ENCODE measurements at places on chromosomes 6 and 20.

GRCh38 chr6:139695361-139695760, 320.9 kb upstream of the CITED2 start:
- no peak for DNase-seq

GRCh38 chr6:98487612-98488011, 346.8 kb upstream of the POU3F2 start:
- DNase-seq, result no peak

DNA sequence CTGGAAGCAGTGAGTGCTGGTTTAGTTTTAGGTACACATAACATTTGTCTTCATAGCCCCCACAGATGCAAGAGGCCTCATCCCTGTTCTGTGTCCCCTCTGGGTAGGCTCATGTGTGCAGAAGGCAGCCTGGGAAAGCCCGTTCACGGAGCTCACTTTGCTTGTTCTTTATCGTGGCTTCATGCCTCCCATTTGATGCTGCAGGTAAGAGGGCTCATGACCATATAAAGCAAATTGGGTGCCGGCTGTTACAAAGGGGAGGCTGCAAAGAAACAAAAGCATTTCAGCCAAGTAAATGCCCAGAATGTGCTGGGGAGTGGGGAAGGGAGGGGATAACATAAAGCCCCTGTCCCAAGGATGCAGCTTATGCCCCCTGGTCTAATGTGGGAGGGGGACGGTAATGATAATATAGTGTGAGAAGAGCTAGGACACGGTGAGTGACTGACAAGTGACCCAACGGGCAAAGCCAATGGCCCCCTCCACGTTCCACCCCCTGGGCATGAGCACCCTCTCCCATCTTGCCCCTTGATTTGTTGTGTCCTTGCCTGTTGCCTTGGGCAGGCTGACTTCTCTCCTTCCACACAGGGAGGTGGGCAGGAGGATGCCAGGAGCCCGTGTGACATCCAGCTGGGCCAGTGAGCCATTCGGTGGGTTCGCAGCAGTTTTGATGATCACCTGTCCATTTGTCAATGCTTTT, 138.0 kb downstream of the FOXO3 start:
- DNase-seq, result no peak

DNA sequence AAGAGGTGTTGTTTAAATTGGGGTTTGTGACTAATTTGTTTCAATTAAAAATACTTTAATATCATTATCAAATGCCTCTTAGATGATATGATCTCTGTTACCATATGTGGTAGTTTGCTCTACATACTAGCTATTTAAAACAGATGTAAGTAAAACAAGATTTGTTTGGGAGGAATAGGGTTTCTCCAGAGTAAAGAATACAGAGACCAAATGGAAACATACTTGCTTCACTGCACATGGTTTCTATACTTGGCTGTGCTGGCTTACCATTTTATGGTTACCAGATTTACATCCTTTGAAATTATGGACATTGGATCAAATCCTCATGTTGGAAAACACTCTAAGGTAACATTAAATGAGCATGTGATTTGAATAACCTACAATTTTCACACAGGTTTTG, 588.3 kb downstream of the CD109 start:
- no peak for DNase-seq

DNA sequence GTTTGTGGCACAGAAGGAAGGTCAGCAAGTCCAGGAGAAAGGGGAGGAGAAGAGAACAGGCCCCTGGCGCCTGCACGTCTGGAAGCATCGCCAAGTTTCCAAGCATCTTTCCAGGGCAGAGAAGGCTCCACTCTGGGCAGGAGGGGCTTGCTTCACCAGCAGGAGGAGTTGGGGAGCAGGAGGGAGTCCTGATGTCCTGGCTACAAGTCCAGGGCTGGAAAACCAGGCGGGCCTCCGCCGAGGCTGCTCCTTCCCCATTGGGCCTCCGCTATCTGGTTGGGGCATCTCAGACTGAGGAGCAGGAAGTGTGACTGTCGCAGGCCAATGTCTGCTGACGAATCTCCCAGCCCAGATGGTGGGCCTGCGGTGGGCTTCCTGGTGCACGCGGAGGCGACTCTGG, 421.9 kb downstream of the PREX1 start:
- no peak for DNase-seq

DNA sequence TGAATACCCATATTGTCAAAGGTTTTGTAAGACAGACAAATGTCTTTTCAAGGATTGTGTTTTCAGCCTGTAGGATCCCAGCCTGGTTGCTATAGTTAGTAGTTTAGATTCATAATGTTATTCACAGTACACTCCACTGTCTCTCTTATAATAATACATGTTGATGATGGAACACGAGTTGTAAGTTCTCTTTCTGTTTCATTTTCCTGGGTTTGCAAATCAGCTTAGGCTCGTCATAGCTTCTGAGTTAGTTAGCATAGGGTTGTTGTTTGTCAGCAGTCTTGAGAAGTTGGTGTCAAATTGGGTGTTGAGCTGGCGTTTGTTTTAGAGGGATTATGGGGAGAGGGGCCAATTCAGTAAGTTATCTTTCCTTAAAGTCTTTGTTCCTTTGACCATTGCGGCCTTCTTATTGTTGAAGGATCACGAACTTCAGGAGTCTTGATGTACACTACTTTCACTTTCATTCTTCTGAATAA, 45.8 kb downstream of the QKI start:
- DNase-seq, result no peak

DNA sequence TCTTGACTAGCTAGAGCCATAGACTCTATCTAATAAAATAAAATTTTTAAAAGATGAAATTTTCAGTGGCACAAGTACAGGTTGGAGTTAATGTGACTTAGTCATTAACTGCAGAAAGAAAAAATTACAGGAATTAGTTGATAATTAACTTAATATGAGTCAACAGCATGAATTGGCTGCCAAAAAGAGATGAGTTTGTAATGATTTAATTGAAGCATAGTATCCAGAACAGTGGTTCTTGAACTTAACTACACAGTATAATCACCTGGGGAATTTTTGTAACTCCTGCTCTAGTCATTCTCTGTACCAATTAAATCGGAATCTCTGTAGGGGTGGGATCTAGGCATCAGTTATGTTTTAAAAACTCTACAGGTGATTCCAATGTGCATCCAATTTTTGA, 46.3 kb upstream of the HMGN3 start:
- DNase-seq, result no peak

GRCh38 chr6:109491207-109491938, 8.4 kb upstream of the ZBTB24 start:
- DNase-seq, result no peak

GRCh38 chr20:52985687-52986086, 13.5 kb downstream of the TSHZ2 start:
- no peak for DNase-seq

DNA sequence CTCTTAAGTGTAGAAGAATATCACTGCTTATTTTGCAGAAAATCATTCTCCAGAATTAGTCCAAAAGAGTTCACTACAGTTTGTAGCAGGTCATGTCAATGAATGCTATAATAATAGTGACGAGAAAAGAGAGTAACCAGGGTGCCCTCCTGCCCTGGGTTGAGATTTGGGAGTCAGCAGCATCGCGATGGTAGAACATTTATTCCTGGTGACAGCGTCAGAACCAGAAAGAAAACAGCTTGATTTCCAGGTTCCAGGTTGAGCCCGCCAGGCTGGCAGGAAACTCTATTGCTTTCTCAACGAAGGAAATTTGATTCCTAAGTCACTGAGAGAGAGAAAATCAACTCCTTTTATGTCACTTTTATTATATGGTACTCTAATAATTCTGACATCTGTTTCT, 550.3 kb downstream of the QKI start:
- no peak for DNase-seq

GRCh38 chr6:137637121-137637520, 142.9 kb upstream of the OLIG3 start:
- peak; percentile 98 for DNase-seq

- DNase-seq, result no peak
Measured at GRCh38 chr6:112827793-112828192, 480.7 kb downstream of the RFPL4B start.

GRCh38 chr20:38755324-38755910, 7.2 kb downstream of the ACTR5 start:
- no peak for DNase-seq

DNA sequence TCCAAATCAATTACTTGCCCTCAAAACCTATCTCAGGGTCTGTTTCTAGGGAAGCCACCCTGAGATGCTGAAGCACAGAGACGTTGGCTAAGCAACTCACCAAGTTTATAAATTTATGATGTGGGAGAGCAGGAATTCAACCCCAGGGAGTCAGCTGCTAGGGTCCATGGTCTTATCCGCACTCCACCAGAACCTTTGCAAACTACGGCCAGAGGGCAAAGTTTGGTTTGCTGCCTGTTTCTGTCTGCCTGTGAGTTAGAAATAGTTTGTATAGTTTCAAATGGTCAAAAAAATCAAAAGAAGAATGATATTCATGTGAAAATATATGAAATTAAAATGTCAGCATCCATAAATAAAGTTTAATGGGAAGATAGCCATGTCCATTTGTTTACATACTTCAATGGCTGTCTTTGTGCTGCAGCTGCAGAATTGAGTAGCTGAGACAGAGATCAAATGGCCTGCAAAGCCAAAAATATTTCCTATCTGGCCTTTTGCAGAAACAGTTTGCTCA, 83.7 kb upstream of the ZFP64 start:
- no peak for DNase-seq

DNA sequence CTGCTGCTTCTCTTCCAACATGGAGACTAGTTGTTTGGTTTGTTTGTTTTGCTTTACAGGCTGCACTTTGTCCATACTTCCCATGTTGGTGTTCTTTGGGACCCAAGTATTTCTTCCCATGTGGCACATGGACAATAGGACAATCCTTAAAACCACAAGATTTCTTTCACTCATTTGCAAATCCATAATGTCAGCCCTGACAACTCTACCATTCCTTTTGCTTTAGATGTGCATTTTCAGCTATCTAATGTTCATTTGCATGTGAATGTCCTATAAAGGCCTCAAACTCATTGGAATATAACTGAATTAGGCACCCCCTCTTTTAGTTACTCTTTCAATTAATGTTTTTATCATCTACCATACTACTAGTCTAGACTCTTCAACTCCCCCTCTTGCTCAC, 16.7 kb downstream of the THEMIS start:
- DNase-seq, result no peak

DNA sequence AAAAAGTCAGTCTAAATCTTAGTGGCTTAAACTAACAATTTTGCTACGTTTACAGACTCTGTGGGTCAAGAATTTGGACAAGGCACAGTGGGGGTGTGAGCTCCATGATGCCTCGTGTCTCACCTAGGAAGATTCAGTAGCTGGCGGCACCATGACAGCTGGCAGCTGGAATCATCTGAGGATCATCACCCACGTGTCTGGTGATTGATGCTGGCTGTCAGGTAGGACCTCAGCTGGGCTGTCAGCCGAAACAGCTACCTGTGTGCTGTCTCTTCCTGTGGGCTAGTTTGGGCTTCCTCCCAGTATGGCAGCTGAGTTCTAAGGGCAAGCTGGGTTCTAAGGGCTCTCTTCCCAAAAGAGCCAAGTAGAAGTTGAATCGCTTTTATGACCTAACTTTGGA, 26.4 kb upstream of the DLGAP4 start:
- DNase-seq, result no peak

DNA sequence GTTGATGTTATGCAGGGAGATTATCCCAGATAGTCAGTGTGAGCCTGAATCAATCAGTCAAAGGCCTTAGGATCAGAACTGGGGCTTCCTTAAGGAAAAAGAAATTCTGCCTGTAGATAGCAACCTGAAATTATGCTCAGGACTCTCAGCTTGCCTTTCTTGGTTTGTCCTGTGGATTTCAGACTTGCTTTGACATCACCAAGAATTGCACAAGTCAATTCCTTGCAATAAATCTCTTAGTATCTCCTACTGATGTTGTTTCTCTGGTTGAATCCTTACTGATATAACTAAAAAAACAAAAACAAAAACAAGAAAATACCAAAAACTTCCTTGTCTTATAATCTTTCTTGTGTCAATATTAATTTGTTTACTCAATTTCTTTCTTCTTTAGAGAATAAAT, 258.9 kb upstream of the TCF21 start:
- DNase-seq, result no peak
